ENCODE measurements at places on chromosomes 12 and 14.

DNA sequence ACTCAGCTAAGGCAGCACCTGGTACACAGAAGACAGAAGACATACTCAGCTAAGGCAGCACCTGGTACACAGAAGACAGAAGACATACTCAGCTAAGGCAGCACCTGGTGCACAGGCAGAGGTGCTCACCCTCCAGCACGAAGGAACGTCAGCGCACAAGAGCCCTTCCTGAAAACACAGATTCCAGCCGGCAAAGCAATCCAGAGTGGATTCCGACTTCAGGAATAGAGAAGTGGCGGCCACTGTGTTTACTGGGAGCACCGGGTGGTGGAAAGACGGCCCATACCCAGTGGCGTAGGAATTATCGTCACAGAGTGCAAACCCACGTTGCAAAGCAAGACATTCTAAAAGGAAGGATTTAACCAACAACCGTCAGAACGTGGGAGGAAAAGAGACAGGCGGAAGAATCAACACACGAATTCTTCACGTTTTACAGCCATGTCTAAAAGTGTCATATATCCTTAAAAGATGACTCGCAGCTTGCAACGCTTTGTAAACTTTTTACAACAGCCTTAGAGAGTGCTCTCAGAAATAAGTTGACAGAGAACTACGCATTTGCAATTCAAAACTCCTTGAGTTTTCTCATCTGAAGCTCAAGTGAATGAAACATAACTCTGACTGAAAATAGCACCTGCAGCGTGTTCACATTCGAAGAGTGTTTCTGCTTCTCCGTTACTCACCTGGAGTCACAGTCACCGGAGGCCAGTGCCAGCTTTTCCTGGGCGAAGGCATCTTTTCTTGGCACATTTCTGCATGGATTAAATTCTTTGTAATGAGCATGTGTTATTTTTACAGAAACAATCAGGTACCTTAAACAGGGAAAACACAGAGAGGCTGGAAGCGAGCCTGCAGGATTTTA is 55.8 kb upstream of the GALNT9 start:
- no peak for DNase-seq

DNA sequence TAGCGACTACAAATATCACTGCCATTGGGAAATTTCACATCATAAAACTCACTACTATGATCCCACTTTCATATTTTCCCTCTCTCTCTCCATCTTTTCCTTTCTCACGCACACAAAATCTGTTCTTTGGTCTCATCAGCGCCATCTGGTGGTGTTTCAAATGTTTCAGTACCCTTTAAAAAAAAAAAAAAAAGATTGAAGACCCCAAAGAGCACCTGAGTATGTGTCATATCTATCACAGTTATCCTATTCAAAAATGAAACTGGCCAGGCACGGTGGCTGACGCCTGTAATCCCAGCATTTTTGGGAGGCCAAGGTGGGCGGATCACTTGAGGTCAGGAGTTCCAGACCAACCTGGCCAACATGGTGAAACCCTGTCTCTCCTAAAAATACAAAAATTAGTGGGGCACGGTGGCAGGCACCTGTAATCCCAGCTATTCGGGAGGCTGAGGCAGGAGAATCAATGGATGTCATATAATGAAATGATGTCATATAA is 72.4 kb downstream of the TTC9 start:
- DNase-seq: peak; percentile 75

DNA sequence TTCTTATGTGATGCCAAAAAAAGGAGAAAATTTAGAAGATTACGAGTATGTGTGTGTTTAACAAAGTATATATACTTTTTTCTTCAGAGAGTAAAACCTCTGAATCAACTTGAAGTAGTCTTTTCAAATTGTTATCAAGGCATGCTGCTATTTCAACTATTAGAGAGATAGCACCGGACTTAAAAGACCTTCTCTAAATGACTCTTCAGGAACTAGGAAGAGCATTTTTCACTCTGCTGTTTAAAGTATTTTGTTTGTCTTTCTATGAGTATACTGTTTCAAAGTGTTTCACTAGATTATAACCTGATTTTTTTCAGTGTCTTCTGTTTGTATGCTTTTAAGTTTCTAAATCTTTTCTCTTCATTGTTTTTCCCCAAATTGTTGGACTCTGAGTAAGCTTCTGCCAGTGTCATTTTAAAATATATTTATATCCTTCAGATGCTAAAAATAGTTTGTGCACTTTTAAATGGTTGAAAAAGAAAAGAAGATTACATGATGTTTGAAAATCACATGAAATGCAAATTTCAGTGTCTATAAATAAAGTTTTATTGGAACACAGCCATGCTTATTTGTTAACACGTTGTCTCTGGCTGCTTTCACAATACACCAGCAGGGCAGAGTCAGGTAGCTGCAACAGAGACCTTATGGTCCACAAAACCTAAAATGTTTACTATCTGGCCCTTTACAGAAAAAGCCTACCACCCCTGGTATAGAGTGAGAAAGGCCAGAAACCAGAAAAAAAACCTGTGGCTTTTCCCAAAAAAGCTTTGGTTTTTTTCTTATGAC is 21.3 kb downstream of the CRADD start:
- no peak for DNase-seq

DNA sequence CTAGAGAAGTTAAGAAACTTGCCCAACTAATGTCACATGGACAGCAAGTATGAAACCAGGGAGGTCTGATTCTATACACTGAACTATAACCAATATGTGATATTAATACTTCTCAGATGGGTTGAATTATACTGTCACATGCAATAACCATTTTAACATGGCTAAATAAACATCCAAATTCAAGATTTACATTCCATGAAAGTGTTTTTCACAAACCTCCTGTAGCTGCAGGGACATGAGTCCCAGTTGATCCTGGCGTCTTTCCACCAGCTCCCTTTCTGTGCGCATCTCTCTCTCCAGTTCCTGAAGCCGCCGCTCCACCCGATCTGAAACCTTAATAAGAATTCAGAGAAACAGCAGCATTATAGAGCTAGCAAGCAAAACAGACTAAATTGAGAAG is 79.0 kb downstream of the CEP128 start:
- DNase-seq: no peak

DNA sequence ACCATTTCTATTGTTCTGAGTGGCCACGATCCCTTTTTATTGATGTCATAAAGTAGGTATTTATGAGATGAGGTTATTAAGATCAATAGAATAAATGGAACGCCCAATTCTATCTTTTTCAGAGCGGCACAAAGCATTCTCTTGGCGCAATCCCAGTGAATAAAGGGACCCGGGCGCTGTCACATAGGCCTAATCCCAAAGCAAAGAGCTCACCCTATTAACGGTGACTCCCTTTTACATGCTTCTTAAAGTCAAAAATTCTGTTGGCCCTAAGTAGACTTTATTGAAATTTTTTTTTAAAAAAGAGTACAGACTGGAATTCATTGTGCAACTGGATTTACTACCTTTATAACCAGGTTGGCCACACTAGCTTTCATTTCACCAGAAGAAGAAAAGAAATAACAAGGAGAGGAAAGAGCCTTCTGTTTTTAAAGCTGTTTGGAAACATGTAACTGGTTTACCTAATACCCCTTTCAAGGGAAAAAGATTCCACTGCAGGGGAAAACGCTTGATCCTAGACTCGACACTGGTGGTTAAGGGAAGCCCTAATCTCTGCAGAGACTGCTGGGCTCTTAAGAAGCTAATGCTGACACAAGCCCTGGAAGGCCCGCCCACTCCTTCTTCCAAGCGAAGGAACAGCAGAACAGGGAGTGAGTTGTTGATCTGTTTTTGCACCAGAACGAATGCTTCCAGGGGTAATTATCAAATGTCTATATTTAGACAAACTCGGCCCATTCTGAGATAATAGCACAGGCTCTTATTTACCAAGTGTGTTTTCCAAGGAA is 381.2 kb downstream of the BCL11B start:
- DNase-seq: no peak

GRCh38 chr14:103550451-103551337 is 11.8 kb downstream of the BAG5 start:
- DNase-seq: peak; percentile 78

DNA sequence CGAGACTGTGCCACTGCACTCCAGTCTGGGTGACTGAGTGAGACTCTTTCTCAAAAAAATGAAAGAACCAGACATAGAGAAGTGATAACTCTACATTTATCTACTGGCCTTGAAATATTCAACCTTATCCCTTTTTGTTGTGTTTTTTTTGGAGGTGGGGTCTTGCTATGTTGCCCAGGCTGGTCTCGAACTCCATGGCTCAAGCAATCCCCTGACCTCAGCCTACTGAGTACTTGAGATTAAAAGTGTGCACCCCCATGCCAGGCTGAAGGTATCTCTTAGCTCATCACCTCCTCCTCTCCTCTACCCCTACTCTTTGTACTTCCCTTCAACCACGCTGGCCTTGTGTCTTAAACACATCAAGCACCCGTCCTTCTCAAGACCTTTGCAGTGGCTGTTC is 3.8 kb downstream of the DRAM1 start:
- no peak for DNase-seq

DNA sequence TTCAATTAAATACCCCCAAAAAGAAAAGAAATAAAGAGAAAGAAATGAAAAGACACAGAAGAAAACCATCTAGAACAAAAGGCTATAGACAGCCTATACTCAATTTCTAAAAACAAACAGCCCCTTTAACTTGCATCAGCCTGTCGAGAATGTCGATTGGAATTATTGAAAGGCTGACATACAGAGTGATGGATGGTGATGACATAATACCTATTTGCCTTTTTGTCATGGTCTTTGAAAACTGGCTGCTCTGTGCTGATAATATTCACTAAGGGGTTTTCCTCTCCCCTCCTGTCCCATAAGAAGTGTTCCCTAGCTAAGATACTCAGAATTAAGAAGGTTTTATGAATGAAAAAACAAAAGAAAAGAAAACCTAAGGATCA is 393.7 kb downstream of the SOX5 start:
- DNase-seq: no peak

DNA sequence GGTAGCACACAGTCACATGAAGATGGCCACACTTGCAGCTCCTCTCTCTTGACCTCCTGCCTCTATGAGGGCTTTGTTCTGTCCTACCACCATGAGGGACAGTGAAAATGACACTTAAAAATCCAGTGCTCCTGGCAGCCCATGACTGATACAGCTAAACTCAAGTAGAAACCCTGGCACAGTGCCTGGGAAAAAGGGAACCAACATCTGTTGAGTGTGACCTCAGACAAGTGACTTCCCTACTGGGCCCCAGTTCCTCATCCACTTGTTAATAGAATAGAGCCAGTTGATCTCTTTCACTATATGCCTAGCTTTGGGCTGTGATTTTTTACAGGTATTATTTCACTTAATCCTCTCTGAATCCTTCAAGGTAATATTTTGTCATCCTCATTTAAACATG is 4.8 kb downstream of the GUCY2C start:
- DNase-seq: peak; percentile 51

DNA sequence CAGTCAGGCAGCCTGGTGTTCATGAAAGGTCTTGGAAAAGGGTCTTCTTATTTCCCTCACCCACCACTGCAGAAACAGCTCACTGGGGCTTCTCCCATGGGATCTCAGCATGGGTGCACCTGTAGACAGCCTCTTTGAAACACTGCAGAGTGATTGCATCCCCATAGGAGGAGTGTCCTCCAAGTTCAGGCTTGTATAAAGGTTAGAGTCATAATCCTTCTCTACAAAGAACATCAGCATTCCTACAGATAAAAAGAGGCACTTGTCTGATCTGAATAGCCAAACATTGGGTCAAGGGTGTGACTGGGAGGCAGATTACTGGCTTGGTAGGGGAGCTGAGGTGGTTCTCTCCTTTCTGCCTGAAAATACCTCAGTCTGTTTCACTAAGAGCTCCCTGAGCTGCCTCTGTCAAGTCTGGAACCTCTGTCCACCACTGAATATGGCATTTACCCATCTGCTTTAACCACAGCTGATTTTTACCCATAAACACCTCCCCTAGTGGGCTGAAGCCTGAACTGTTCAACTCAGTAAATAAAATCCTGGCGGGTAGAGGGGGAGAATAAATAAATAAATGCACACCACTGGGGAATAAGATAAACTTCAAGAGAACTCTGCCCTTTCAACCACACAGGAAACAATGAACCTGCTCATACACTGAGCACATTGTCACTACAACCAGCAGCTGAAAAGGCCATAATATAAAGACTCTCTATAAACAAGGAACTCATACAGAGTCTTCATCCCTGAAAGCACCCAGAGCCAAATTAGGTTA is 120.7 kb upstream of the SCAF11 start:
- peak; percentile 10 for DNase-seq

GRCh38 chr12:4446335-4446734 is 720 bp upstream of the FGF6 start:
- DNase-seq: no peak

- DNase-seq: no peak
These were observed 27.1 kb upstream of the MTERF2 start for GRCh38 chr12:107014055-107014454.

- no peak for DNase-seq
These were observed 151.8 kb downstream of the TBX5 start for GRCh38 chr12:114253976-114254778.

DNA sequence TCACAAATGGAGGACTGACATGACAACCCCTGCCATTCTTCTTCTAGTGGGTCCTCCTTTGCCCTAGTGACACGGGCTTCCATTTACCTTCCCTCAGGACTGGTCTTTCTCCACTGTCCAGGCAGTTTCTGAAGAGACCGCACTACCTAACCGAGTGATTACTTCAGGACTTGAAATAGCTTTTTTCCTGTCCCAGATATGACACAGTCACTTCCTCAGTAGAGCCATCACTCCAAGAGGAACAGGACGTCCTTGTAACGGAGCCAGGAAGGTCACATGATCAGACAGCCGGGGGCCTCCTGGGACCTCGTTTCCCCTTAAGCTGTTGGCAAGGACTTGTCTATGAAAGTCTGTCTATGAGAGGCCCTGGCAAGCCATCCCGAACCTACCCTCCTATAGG is 62.3 kb downstream of the FOS start:
- no peak for DNase-seq

GRCh38 chr12:77238335-77238734 is 173.0 kb upstream of the E2F7 start:
- DNase-seq: no peak

GRCh38 chr14:61587081-61587713 is 108.1 kb upstream of the HIF1A start:
- no peak for DNase-seq

GRCh38 chr12:66268562-66268961 is 33.7 kb upstream of the HELB start:
- DNase-seq: no peak

DNA sequence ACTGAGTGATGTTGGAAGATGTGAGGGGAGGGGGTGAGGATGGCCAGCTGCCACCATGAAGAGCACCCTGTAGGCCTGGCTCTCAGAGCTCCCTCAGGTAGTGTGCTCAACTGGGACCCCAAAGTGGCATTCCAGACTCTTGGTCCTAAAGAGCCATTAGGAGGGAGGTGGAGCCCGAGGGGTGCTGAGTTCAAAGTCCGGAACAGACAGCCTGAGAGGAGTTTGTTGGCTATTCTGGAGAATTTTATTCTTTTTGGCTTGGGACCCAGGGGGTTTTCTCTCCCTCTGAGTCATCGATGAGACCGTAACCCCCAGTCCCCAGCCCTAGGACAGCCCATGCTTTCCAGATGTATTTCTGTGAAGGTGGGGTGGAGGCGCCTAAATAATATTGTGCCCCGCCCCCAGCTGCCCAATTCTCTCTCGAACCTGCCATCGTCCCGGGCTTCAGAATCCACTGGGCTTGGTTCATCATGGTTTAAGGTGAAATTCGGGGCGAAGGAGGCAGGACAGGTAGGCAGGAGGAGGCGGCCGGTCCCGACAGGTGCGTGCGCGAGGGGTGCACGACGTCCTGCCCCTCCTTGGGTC is 690 bp upstream of the RBP5 start:
- no peak for DNase-seq

All from NCI-H1092 treated with DMSO at 0.1 percent for 48 hours (cell line).